ENCODE measurements at places on chromosomes 12 and 14.

DNA sequence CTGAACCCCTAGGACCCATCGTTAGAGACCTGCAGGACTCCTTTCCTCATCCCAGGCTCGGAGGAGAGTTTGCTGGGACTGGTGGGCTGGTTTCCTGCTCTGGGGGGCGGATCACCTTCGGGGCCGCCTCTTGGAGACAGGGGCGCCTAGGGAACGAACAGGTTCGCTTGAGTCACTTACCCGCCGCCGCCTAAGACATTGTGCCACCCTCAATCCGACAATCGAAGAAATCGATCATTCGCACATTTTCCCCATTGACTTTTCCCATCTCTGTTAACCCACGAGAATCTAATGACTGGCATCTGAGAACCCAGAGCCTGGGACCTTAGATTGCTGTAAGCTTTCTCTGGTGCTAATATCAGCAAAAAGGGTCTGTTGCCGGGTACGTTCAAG is 322 bp downstream of the SLC39A9 start:
- DNase-seq, result no peak

GRCh38 chr12:130611026-130611905 is 104.8 kb downstream of the RIMBP2 start:
- DNase-seq, result no peak

GRCh38 chr12:68455691-68456345 is 123.7 kb upstream of the MDM1 start:
- DNase-seq, result no peak

DNA sequence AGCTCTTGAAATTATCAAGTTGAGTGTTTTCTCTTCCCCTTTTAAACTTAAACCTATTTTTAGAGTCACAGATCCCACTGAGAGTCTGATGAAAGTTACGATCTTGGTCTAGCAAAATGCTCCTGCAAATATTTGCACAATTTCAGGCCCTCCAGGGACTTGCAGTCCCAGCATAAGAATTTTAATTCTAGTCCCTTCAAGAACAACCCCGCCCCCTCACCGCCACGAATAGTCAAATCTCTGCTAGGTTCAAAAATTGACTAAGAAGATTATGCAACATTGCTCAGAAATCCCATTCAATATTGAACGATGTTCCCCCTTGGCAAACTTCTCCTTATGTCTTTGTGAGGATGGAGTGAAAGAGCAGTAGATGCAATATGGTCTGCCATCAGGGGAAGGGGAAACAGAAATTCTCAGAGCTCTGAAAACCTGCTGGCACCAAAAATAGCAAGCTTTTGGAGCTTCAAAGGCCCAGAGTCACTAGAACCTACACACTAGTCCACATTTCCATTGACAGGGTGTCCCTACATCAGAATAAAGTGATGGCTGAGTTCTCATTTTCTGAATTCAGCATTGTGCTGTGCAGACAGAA is 127.5 kb upstream of the CCDC175 start:
- no peak for DNase-seq
